ENCODE measurements at places on chromosomes 5 and 9. TPM values are rescaled to one million over a fixed set of nuclear protein-coding genes. Genes with fewer than 3 reads are reported as not detected.

TSSK1B gene
- total RNA-seq = not detected

CCDC183 gene
- 0.47 TPM for total RNA-seq

ARID3C gene
- total RNA-seq = 0.66 TPM

ZDHHC11B gene
- total RNA-seq = 0.61 TPM

DNA sequence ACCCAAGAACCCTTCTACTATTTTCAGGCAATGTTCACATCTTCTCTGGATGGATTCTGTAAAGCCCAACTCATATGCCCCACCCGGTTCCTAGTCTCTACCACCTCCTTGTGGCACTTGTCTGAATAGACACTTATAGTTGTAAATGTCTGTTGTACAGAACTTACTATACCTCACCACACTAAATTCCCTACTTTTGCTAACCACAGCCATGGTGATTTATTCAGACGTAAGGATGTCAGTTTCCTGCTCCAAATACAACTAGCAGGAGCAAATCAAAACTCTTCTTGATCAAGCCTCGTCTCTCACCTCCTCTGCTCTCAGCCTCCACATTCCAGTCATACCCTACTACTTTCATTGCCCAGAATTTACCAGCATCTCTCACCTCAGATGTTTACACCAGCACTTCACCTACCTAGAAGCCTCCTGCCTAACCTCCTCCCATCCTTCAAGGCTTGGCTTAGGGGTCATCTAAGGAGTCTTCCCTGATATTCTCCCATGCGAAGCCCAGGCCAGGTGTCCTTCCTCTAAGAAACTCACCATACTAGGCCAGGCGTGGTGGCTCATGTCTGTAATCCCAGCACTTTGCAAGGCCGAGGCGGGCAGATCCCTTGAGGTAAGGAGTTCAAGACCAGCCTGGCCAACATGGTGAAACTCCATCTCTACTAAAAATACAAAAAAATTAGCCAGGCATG lies 75.5 kb downstream of the MAPKAP1 start:
- peaks cover 83% of the 10 kb centered on the region for H3K4me1 ChIP-seq
- DNase-seq = peak; percentile 59
- H3K4me3 ChIP-seq = no peak overlapping the region
- H3K36me3 ChIP-seq = peaks cover 2% of the 10 kb centered on the region
- H3K27ac ChIP-seq = peak overlapping the region; percentile 26

- peaks cover 32% of the 10 kb centered on the region for H3K36me3 ChIP-seq
- no peak for DNase-seq
- H3K27me3 ChIP-seq = no peaks in the 10 kb centered on the region
- peaks cover 75% of the 10 kb centered on the region for H3K4me1 ChIP-seq
Measured at GRCh38 chr5:143360755-143361154, 42.7 kb downstream of the NR3C1 start.

DNA sequence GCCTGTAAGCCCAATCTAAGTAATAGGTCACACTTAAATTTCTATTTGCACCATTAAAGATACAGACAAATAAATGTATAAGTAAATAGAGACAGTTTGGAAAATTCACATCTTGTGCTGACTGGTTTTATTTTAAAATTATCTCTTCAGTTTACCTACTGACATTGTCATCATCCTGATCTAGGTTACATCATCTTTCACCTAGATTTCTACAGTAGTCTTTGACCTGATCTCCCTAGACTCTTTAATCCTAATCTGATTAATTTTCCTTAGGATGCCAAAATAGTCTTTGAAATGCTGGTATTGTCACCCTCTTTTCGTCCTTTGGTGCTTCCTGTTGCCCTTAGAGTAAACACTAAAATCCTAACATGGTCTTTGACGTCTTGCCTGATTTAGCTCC lies 43.9 kb downstream of the NDUFS4 start:
- H3K36me3 ChIP-seq = peaks cover 30% of the 10 kb centered on the region
- H3K27me3 ChIP-seq = no peaks in the 10 kb centered on the region
- no peak overlapping the region for H3K4me3 ChIP-seq
- H3K27ac ChIP-seq = no peak overlapping the region
- DNase-seq = no peak

DNA sequence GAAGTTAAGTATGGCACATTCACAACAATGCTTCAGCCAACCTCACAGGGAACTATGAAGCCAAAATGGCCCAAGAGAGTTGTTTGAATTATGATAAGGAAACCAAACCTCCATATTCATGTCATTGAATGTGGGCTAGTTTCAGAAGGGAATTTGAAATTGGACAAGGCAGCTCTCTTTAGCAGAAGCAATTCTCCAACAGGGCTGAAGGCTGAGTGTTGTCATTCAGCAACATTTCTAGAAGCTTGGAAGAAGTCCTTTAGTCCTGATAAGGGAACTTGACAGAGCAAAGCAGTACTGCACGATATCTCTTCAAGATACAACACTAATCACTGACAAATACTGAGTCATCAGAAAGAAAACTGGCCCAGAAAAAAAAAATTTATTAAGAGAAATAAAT lies 115.4 kb downstream of the SLC25A46 start:
- no peak overlapping the region for H3K27ac ChIP-seq
- no peaks in the 10 kb centered on the region for H3K4me1 ChIP-seq
- peaks cover 12% of the 10 kb centered on the region for H3K27me3 ChIP-seq
- no peak overlapping the region for H3K4me3 ChIP-seq
- no peak for DNase-seq

GRCh38 chr5:39427229-39427628 lies 2.4 kb upstream of the DAB2 start:
- H3K27me3 ChIP-seq = peaks cover 42% of the 10 kb centered on the region
- H3K27ac ChIP-seq = no peak overlapping the region
- no peak overlapping the region for H3K4me3 ChIP-seq
- no peak for DNase-seq
- H3K36me3 ChIP-seq = no peaks in the 10 kb centered on the region

DNA sequence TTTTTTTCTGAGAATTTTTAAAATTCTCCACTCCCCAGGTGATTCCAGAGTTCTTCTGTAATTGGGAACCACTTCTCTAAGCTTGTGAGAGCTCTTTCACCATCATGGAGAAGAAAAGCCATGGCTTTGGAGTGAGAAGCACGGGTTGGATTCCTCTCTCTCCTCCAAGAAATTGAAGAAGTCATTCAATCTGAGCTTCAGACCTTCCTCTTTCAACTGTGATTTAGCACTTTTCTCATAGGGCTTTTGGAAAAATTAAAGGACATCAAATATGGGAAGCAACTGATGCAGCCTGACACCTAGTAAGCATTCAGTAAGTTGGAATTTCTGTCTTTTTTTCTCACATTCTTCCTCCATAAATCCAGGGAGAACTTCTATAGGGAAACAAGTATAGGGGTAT lies 580.4 kb upstream of the KLF4 start:
- no peak for DNase-seq
- H3K36me3 ChIP-seq = no peaks in the 10 kb centered on the region
- H3K4me3 ChIP-seq = no peak overlapping the region
- no peaks in the 10 kb centered on the region for H3K4me1 ChIP-seq

- DNase-seq = no peak
- peaks cover 42% of the 10 kb centered on the region for H3K36me3 ChIP-seq
- H3K27me3 ChIP-seq = no peaks in the 10 kb centered on the region
- no peak overlapping the region for H3K4me3 ChIP-seq
- H3K27ac ChIP-seq = no peak overlapping the region
- peaks cover 79% of the 10 kb centered on the region for H3K4me1 ChIP-seq
Measured at GRCh38 chr9:135901031-135901758, 6.2 kb downstream of the CAMSAP1 start.

GRCh38 chr5:177496070-177496726 lies 1.2 kb downstream of the PDLIM7 start:
- H3K4me1 ChIP-seq = peaks cover 31% of the 10 kb centered on the region
- peaks cover 12% of the 10 kb centered on the region for H3K27me3 ChIP-seq
- H3K27ac ChIP-seq = peak overlapping the region; percentile 37
- H3K4me3 ChIP-seq = peak overlapping the region; percentile 73

- H3K4me3 ChIP-seq = no peak overlapping the region
- no peaks in the 10 kb centered on the region for H3K36me3 ChIP-seq
- DNase-seq = no peak
- H3K27ac ChIP-seq = no peak overlapping the region
- H3K27me3 ChIP-seq = peaks cover 34% of the 10 kb centered on the region
Measured at GRCh38 chr9:135471791-135472640, 7.6 kb upstream of the PPP1R26 start.

DNA sequence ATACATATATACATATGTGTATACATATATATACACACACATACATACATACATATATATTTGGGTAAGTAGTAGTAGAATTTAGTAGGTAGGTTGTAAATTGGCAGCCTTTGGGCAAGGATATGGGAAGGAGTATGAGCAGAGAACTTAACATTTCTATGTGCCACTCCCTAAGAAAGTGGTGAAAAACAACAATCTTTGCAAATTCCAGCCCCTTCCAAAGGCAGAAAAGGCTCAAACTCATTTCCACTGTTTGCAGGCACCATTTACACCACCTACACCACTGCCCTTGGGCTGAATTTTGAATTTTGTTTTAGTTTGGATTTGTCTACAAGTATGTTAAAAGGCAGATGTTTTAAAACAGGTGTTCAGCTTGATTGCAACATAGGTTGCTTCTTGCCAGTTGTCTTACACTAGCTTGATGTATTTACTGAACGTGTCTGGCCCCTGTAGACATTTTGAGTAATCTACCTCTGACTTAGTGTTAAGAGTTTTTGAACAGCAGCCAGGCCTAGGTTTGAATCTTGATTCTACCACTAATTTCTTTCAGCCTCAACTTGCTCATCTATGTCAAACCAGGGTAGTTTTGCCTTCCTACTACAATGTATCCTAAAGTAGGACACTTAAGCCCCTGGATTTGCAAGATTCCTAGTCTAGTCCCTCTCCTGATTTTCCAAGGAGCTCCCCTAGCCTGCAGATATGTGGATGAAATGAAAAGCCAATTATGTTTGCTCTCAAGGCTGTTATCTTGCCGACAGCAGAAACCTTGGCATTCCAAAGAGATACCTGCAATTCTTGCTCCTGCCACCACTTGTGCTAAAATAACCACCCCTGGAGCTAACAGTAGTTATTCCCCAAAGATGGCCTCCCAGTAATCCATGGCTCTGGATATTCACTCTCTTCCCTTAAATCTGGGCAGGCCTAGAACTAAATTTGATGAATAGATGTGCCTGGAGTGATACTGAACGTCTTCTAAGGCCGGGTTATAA lies 156.2 kb upstream of the SLC44A1 start:
- H3K4me3 ChIP-seq = no peak overlapping the region
- no peak overlapping the region for H3K27ac ChIP-seq
- H3K27me3 ChIP-seq = no peaks in the 10 kb centered on the region
- no peak for DNase-seq

GRM6 gene
- total RNA-seq = not detected

DNA sequence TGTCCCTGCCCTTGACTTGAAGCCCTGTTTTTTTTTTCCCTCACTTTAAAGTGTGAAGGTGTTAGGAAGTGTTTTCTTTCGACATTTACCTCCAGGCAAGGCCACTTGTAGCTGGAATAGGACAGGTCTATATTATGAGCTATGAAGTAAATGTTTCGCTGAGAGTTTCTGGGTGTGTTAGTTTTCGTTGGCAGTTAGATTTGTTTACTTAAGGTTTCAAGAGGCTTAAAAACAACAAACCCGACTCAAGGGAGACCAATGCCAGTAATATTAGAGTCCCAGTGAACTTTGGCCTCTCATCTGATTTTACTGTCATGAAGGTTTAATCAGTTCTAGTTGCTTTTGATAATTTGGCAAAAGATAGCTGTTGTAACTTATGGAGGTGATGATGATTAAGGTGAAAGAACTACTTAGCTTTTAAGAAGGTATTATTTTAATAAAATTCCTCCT lies 25.2 kb downstream of the OCLN start:
- H3K4me3 ChIP-seq = no peak overlapping the region
- no peaks in the 10 kb centered on the region for H3K4me1 ChIP-seq
- H3K27me3 ChIP-seq = peaks cover 2% of the 10 kb centered on the region
- H3K27ac ChIP-seq = no peak overlapping the region
- H3K36me3 ChIP-seq = no peaks in the 10 kb centered on the region
- no peak for DNase-seq

DNA sequence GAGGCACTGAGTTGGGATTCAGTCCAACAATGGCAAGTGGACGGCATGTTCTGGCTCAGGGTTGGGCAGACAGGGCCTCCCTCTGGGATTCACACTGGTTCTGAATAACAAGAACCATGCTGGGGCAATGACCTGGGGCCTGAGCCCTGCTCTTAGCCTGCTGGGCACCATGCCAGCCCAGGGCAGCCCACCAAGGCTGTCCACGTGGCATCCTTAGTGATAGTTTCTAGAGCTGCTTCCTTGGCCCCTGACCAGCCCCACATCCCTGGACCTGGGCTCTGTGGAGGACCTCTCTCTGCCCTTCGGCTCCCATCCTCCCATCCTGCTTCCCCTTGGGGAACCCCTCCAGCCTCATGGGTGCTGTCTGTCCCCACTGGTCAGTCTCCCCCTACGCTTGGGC lies 22.3 kb upstream of the OLFM1 start:
- no peak for DNase-seq
- no peaks in the 10 kb centered on the region for H3K4me1 ChIP-seq
- peaks cover 24% of the 10 kb centered on the region for H3K27me3 ChIP-seq
- no peak overlapping the region for H3K4me3 ChIP-seq

GRCh38 chr5:123617561-123617960 lies 105.6 kb downstream of the CSNK1G3 start:
- no peaks in the 10 kb centered on the region for H3K27me3 ChIP-seq
- no peak overlapping the region for H3K4me3 ChIP-seq
- DNase-seq = no peak
- H3K4me1 ChIP-seq = no peaks in the 10 kb centered on the region
- H3K36me3 ChIP-seq = peaks cover 8% of the 10 kb centered on the region

CER1 gene
- not detected for total RNA-seq

FOXD4L3 gene
- total RNA-seq = not detected

VPS13A gene
- 33.3 TPM for total RNA-seq

PMPCA gene
- 88.0 TPM for total RNA-seq

PCDHA1 gene
- not detected for total RNA-seq

DNA sequence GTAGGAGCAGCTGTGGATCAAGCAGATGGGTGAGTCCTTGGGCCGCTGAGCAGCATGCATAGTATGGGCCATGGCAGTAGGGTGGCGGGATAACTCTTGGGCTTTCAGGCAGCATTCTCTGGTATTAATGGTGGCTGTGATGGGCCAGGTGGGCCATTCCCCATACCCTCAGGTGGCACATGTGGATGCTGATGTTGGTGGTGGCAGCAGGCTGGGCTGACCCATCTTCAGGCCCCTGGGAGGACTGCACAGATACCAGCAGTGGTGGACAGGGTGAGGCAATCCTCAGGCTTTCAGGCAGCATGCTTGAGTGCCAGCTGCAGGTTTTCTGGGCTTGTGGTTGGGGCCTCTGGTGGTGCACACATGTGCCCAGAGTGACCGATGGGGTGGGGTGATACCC lies 27.1 kb upstream of the C6 start:
- H3K4me3 ChIP-seq = no peak overlapping the region
- no peak overlapping the region for H3K27ac ChIP-seq
- H3K36me3 ChIP-seq = no peaks in the 10 kb centered on the region
- no peaks in the 10 kb centered on the region for H3K4me1 ChIP-seq
